Gastroesophageal sphincter (tissue), 4 donors: ENCODE measurements at places on chromosomes 6 and 20. TPM values are rescaled to one million over a fixed set of nuclear protein-coding genes. Genes with fewer than 3 reads are reported as not detected.

- no peak for ATAC-seq
These were observed 26.7 kb downstream of the TNFAIP3 start for GRCh38 chr6:137893726-137894125.

DNA sequence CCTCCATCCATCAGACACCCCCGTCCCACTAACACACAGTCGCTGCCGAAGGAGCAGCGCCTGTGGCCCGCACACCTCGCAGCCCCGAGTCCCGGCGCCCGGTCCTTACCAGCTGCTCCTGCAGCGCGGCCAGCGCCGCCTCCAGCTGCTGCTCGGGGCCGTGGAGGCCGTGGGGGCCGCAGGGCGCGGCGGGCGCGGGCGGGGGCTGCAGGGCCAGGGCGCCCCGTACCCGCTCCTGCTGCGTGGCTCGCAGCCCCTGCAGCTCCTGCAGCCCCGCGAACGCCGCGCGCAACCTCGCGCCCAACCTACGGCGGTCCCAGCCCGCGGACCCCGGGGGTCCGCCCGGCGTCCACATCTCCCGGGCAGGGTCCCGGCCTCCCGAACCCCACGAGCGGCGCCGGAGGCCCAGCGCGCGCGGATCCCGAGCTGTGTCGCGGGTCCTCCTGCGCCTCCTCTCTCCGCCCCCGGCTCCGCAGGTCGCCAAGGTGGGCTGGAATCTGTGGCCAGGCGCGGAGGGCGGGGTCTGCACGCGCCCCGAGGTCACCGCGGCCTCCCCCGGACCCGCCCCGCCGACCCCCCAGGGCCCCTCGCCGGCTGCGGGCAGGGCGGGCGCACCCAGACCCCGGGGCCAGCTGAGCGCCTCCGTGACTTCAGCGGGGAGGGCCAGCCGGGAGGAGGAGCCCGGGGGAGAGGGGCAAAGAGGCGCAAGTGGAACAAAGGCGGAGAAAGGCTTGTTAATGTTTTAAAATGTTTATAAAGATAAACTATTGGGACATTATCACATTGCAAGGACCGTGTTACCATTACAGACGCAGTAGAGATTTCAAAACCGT, at the start of gene DACT2:
Gene DACT2 (minus strand): TSS at position 499 of the 833 bp plus-strand sequence. CDS start 144 bp downstream, at position 355.
- no peak for ATAC-seq

GRCh38 chr6:34096814-34097213, 49.1 kb downstream of the GRM4 start:
- no peak for ATAC-seq

GRCh38 chr6:37115236-37115895, 54.6 kb upstream of the PIM1 start:
- ATAC-seq, result no peak

DNA sequence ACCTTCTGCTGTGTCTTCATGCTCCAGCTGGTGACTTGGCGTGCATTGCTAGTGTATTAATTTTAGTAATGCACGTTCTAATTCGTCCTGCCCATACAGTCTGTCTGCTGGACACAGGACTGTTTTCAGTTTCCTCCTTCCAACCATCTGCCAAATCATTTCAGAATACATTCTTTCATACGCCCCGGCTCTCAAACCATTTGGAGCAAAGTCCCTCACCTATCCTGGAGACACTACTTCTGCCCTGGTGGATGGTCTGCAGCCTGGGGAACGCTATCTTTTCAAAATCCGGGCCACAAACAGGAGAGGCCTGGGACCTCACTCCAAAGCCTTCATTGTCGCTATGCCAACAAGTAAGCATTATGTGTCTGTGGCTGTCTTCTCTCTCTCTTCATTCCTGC, 60.5 kb downstream of the FNDC1 start:
- no peak for ATAC-seq

PPP1R14C gene
- 1.5 TPM for total RNA-seq

CST4 gene
- not detected for total RNA-seq
